ENCODE measurements at places on chromosomes 11 and 22.
A peak's percentile ranks its signal among the peaks of the same experiment; 100 is the strongest.

GRCh38 chr11:116641561-116642045, 131.2 kb downstream of the BUD13 start:
- DNase-seq: no peak

DNA sequence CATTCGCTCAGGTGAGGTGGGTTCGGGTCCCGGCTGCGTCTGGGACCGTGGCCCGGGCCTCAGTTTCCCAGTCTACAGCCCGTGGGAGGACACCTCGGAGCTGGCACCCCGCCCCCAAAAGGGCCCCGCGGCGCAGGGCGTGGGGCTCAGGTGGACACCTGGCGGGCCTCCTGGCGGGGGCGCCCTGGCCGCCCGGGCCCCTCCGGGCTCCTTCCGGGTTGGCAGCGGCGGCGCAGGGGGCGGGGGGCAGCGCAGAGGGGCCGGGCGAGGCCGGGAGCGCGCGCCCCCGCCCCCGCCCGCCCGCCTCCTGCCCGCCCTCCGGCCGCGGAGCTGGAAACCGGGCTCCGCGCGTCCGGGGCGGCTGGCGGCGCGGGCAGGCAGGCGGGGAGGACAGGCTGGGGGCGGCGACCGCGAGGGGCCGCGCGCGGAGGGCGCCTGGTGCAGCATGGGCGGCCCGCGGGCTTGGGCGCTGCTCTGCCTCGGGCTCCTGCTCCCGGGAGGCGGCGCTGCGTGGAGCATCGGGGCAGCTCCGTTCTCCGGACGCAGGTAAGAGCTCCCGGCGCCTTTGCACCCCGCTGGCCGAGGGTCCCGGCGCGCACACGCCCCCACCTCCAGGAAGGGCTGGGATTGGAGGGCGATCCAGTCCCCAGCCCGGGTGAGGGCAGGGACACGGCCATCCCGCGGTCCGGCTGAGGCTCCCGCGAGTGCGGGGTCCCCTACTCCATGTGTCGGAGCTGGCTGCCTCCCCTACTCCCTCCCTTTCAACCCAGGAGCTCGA, at the start of gene EMID1:
Gene EMID1, plus strand, starts transcription at position 303 of the 778 bp plus-strand sequence. Its CDS starts 143 bp downstream, at position 446.
- no peak for DNase-seq

DNA sequence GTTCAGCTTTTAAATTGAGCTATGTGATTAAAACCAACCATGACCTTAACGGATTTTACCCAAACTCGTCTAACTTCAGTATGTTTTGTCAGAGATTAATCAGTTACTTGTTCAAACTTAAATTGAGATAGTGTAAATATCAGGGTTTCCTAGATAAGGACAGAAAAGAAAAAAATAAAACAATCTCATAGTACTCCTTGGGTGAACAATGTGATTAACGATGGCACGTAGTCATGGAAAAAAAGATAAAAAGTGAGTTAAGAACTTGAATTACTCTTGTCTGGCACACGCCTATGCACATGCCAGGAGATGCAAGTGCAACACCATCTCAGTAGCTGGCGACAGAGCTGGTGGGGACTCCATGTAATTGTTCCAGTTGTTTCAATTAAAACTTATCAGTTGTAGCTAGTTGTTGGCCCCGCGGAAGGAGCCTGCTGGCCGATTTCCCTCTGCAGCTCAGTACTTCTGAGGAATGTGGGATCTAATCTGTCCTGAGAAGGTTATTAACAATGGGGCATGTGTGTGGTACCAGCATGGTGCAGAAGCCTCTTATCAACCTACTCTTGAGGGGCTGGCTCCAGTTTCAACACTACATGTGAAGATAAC, 3.0 kb downstream of the RASSF10 start:
- DNase-seq: no peak

- no peak for DNase-seq
Measured at GRCh38 chr11:19562156-19562555, 150.5 kb upstream of the NAV2 start.

DNA sequence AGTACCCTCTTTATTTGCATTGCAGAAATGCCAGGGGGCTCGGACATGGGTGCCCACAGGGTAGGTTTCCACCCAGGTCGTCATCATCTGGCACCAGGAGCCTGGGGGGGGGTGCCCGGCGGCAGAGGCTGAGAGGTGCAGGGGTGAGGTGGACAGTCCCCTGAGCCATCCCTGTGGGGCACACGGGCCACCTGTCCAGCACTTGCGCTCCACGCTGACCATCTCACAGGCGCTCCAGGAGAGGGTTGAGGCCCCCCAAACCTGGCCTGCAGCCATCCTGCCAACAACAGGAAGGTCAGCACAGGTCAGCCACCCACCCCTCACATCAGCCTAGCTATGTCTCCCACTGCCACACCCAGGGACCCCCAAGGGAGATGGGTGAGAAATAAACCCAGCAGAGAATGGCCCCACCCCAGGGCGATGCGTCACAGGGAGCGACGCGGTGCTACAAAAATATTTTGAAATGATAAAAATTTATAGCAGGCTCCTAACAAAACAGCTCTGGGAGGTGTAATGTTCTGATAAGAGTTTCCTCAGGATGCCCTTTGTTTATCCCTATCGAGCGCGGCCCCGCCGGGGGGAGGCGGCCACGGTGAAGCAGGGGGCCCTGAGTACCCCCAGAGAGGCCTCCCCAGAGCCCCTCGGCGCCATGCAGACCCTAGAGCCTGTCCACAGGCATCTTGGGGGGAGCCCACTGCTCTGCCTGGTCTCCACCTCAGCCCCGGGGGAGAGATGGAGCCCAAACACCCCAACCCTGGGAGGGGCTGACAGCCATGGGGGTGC, 21.0 kb upstream of the GNB1L start:
- DNase-seq: no peak

- no peak for DNase-seq
Measured at GRCh38 chr11:108994887-108995286, 330.0 kb downstream of the DDX10 start.

GRCh38 chr11:28598531-28598930, 490.3 kb downstream of the METTL15 start:
- DNase-seq: no peak

- no peak for DNase-seq
Measured at GRCh38 chr11:117316197-117316961, at the start of gene BACE1. BACE1 (minus strand) TSS chr11:117316256; CDS start chr11:117315795, 461 bp downstream.

- DNase-seq: peak; percentile 28
Measured at GRCh38 chr22:37818409-37819104, 4.6 kb upstream of the GALR3 start.

GRCh38 chr22:19477321-19478044, 1.5 kb downstream of the UFD1 start:
- no peak for DNase-seq

DNA sequence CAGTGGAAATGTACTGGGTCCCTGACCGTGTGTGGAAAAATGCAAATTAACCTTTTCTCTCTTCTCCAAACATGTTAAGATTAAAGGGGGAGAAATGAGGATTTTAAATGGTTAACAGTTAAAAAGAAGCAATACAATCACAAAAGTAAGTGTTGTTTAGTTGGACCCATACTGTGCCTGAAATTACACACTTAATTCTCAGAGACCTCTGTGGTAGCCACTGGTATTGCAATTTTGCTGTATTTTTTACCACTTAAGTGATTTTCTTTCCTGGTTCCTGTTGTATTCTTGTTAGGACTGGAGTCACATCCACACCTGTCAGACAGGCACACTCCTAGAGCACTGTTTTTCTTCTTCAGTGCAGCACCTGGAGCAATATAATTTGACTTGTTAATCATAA, 179.6 kb upstream of the PDGFD start:
- DNase-seq: no peak
